Activated CD8-positive, alpha-beta memory T cell treated with anti-CD3 and anti-CD28 coated beads, Interleukin-2, amount 10 ng/mL, durations not matched to agents 7 days and 5 days (primary cell): ENCODE measurements at places on chromosomes 7 and 10.

DNA sequence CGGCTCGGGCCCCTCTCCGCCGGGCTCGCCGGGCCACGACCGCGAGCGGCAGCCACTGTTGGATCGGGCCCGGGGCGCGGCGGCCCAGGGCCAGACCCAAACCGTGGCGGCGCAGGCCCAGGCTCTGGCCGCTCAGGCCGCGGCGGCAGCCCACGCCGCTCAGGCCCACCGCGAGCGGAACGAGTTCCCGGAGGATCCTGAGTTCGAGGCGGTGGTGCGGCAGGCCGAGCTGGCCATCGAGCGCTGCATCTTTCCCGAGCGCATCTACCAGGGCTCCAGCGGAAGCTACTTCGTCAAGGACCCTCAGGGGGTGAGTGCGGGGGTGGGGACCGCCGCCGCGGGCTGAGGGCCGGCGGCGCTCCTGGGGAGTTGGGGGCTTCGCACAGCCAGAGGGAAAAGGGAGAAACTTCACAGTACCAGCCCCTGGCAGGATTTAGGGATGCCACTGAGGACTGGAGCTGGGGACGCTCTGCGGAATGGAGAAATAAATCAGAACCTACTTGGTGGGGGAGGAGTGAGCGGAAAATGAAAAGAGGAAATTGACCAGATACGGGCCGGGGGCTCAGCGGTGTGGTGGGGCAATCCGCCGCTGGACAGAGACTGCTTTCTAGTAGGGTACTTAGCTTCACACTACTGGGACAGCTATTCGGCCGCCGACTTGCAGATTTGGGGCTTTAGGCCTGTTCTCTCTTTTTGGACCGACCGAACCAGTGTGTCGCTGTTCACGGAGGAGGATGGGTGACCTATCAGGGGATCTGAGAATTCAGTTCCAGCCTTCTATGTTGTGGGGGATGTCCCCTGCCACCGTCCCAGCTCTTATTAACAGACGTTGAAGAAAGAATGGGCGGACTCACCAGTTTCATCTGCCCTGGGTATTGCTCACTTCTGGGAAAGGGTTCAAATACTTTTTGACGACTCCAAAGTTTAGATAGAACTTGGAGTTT is 669 bp downstream of the PI4K2A start:
- DNase-seq: peak; percentile 52

- DNase-seq: no peak
Observed at GRCh38 chr7:31896925-31897324, 173.3 kb downstream of the PDE1C start.

DNA sequence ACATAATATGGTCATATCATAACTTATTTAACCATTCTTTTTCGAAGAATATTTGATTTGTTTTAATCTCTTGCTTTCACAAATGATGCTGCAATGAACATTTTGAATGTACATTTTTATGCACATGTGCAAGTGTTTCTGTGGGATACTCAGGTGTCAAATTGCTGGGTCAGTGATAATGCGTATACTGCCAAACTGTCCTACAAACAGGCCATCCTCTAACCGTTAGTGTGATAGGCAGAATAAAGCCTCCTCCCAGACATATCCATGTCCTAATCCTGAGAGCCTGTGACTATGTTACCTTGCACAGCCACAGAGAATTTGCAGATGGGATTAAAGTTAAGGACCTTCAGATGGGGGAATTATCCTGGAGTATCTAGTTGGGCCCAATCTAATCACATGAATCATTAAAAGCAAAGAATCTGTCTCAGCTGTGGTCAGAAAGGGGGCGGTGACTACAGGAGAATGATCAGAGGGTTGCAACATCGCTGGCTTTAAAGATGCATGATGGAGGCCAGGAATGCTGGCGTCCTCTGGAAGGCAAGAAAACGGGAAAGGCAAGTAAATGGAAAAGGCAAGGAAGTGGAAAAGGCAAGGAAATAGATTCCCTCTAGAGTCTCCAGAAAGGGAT is 46.7 kb downstream of the FZD1 start:
- no peak for DNase-seq

GRCh38 chr7:46448478-46448877 is 527.4 kb upstream of the IGFBP3 start:
- DNase-seq: no peak

DNA sequence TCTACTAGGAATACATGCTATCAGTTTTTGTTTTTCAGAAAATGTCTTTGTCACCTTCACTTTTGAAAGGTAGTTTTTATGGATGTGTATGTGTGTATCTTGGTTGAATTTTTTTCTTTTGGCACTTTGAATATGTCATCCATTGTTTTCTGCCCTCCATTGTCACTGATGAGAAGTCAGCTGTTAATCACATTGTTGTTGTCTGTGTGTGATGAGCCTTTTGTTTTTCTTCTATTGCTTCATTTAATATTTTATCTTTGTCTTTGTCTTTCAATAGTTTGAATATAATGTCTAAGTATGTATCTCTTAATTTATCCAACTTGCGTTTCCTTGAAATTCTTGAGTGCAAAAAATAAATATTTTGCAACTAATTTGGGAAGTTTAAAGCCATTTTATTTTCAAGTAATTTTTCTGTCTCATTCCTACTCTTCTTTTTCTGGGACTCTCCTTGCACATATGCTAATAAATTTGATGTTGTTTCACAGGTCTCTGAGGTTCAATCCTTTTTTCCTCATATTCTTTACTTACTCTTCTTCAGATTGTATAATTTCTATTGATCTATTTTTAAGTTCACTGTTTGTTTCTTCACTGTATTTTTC is 546.9 kb upstream of the GHITM start:
- no peak for DNase-seq

DNA sequence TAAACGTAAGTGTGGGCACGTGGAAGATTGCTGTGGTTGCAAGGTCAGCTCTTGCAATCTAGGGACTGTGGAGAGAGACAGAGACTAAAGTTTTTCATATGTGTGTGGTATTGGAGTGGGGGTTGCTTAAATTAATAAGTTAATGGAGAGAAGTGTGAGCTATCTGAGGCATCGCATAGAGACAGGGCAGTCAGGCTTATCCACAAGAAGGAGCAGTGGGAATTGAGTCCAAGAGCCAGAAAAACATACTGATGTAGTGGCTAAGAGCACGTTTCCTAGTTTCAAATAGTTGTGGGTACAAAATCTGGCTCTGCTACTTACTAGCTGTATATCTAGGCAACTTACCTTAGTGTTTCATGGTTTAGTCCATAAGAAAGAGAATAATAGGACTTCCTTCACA is 65.8 kb downstream of the SORCS3 start:
- DNase-seq: no peak

- no peak for DNase-seq
Observed at GRCh38 chr10:103917302-103918052, 507 bp downstream of the STN1 start.

DNA sequence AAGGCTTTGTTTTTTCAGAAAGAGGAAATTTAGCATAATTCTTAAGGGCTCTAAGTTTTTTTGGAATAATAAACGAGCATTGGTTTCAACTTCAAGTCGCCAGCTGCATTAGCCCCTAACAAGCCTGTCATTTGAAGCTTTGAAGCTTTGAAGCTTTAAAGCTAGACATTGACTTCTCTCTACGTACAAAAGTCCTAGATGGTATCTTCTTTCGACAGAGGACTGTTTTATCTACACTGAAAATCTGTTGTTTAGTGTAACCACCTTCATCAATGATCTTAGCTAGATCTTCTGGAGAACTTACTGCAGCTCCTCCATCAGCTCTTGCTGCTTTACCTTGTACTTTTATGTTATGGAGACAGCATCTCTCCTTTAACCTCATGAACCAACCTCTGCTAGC is 79.6 kb upstream of the TMEM72 start:
- DNase-seq: no peak

DNA sequence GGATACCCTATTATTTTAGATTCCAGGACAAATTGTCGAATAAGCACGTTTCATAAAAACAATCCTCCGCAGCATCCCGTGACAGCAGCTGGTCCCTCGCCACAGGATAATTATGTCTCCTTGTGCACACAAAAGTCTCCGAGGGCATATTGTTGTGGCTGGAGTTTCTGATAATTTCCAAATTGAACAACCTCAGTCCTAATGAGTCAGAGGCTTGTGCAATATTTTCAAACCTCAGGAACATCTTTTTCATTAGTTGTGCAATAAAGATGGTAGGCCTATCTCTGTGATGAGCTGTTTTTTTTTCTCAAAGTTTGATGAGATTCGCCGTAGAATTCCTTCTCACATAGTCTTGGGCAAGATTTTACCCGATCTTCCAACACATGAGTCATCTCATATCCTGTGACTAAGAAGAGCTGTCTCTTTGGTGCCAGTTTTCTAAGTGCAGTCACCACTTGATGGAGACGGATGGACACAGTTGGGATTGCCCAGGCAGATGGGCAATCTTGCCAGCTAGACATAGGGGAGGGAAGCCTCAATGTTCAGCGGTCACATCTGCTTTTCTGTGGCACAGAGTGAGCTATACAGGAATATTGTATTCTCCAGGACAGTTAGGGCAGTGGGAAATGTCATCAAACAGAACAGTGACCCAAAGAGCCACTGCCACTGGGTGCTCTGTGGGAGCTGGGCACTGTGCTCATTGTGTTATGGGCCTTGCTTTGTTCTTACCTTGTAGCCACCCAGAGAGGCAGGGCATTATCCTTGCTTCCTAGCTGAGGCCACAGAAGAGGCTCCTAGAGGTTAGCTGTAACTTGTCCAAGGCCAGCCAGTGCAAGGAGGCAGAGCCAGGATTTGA is 7.8 kb downstream of the HTRA1 start:
- no peak for DNase-seq

- DNase-seq: no peak
Observed at GRCh38 chr10:97682042-97682441, 5.0 kb downstream of the AVPI1 start.

- peak; percentile 94 for DNase-seq
Observed at GRCh38 chr10:132447446-132448247, 50.6 kb downstream of the PWWP2B start.

DNA sequence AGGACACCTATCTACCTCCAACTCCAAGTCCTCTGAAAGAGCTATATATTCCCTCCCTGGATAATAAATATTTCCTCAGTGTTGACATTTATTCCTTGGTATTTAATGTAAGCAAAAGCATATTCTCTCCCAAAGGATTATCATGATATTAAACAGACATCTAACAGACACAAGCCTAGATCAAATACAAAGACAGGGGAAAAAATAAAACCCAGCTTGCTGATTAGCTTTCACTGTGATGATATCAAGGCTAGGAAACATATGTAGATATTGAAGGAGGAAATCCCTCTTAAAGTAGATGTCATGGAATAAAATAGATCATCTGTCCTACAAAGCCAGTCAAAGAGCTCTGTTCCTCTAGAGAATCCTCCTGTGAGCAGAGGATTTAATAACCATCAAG is 95.2 kb downstream of the CRPPA start:
- DNase-seq: no peak

GRCh38 chr7:92823042-92823441 is 13.3 kb downstream of the CDK6 start:
- no peak for DNase-seq

DNA sequence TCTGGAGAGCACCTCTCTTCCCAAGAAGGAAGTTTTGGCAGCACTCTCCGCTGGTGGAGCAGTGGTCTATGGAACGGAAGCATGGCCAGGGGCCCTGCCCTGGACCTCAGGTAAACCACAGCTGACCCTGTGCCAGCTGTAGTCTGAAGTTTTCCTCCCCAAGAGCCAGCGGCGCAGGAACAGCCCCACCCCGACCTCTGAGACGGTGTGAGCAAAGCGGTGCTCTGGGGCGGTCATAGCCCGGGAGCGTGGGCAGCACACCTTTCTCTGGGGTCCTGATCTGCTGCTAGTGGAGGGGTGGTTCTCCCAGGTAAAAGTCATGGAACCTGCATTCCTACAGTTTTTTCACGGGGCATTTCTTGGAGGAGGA is 52.6 kb downstream of the TSPAN15 start:
- no peak for DNase-seq
